ENCODE measurements at places on chromosomes 1 and 21.

- no peak for DNase-seq
Measured at GRCh38 chr1:21537511-21537931, 28.3 kb downstream of the ALPL start.

GRCh38 chr1:218499911-218500310, 154.8 kb downstream of the TGFB2 start:
- DNase-seq: no peak

GRCh38 chr1:151405187-151405951, 6.0 kb downstream of the PSMB4 start:
- DNase-seq: no peak

DNA sequence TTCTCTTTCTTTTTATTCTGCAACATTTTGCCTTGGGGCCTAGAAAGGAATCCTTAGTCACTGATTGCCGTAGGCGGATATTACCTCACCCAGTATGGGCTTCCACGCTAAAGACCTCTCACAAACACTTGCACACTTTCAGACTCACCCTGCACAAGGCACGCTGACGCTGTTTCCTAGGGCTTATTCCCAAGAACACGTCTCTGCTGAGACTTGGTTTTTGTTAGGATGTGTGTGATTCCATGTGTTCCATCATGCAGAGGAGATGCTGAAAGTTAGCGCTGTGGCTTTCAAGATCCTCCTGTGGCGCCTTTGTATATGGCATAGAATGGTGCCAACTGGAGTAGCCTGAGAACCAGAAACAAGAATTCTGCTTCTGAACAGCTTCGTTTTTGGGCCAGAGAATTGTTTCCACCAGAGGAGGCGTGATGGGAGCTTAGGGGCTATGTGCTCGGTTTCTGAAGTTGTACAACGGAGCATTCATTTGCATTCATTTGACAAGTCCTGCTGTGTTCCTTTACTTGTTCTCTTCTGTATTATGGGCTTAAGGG, 297.0 kb downstream of the DISC1 start:
- DNase-seq: peak; percentile 84

GRCh38 chr1:61089338-61089737, 7.0 kb downstream of the NFIA start:
- no peak for DNase-seq

- no peak for DNase-seq
Measured at GRCh38 chr21:44424608-44425306, 30.6 kb upstream of the LRRC3 start.

Measured in astrocyte (in vitro differentiated cells and primary cell).